ENCODE measurements at places on chromosomes 11 and 22.

DNA sequence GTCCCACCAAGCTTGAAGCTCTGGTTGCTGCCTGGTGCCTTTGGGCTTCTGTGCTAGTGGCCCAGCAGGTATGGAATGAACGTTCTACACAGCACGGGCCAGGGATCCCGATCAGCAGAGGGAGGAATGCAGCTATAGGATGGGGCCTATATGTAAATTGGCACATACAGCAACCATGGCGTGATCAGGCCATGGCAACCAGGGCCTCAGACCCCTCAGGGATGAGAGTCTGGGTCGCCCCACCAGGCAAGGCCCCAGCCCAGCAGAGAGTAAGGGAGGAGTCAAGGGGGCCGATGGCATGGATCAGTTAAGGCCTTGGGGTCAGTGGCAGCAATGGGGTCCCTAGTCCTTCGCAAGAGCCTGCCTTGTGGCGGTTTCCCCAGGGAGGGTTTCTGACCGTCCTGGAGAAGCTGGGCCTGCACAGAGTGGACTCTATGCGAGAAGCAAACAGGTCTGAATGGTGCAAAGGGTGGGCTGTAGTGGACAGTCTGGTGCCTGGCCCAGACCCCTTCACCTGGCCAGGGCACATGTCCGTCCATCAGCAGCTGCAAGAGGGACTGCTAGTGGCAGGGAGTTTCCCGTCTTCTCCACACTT, 98.6 kb downstream of the RPS6KA4 start:
- no peak for DNase-seq

- no peak for DNase-seq
These were observed 20.2 kb downstream of the NF2 start for GRCh38 chr22:29623553-29624169.

- no peak for DNase-seq
These were observed 69.7 kb upstream of the CDON start for GRCh38 chr11:126132319-126132718.

GRCh38 chr11:130876100-130876499, 40.2 kb downstream of the SNX19 start:
- DNase-seq: no peak

DNA sequence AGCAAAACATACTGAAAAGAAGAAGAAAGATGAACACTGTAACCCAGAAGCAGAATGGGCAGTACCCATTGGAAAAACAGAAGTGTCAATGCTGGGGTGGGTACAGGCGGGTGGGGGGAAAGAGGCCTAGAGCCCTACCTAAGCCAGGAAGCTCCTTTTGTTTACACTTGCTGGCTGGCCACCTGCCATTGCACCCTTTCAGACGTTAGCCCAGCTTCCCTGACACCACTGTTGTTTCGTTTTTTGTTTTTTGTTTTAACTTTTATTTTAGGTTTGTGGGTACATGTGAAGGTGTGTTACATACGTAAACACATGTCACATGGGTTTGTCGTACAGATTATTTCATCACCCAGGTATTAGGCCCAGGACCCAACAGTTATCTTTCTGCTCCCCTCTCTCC, 55.4 kb downstream of the PLEKHA7 start:
- no peak for DNase-seq
